GM04503 (cell line): ENCODE measurements at places on chromosomes 1 and 21.

GRCh38 chr1:169999331-169999741 is 75.2 kb downstream of the KIFAP3 start:
- peak; percentile 89 for DNase-seq

DNA sequence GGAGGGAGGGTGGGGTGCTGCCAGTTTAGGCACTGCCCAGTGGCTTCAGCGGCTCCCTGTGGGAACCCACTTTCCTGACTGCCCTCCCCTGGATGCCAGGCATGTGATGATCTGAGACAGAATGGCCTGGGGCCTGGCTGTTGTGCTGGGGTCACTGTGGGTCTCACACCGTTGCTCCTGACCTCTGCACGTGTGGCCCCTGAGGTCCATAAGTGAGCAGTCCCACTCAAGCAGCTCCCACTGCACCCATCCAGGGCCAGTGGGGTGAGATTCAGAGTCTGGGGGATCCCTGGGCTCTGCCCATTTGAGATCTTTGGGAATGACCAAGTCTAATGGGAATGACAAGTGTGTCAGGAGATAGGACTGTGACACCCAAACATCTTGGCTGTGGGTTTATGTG is 18.0 kb downstream of the PODN start:
- DNase-seq = no peak

- DNase-seq = no peak
Measured at GRCh38 chr1:179812501-179813292, 64.9 kb downstream of the TOR1AIP2 start.

- no peak for DNase-seq
Measured at GRCh38 chr1:30731806-30732276, 8.5 kb upstream of the MATN1 start.

GRCh38 chr1:37493336-37494098 is 19.1 kb downstream of the ZC3H12A start:
- no peak for DNase-seq

DNA sequence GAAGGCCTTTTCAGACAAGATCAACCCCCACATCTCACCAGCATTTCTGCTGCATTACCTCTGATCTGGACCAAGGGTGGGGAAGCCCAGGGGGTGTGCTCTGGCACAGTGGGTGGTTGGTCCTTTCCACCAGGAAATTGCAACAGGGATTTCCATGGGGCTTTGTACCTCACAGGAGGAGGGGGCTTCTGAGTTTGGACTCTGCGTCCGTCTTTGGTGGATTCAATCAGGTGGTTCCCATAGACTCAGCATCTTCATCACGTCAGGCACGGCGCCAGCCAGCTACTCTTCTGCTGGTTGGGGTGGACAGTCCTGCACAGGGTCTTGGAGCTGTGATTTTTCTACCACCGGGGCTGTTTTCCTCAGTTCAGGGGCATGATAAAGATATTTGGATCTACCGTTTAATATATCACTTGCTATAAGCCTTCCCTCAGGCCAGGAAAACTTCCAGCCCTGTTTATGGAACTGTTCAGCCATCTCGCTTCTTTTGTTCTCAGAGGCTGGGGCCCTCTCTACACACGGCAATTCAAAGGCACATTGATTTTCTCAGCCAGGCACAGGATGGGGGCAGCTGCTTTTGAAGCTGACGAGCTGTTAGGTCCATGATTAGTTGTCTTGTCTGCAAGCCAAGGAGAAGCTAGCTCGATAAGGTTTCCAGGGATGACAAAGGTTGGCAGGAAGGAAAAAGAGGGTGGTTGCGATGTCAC is 467.3 kb downstream of the CAMTA1 start:
- no peak for DNase-seq

DNA sequence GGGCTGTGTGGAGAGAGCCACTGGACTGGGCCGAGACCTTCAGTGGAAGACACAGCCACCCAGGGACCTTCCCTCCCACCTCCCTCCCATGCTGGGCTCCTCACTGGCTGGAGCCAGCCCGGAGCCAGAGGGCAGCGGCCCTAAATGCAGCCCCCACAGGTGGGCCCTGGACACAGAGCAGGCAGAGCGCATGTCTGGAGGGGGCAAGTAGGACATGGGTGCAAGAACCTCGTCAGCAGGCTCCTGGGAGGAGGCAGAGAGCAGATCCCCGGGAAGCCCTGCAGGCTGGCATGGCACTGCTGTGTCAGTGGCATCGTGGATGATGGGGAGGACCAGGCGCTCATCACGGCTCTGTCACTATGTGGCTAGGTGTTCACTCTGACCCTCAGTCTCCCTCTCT is 45.7 kb downstream of the DMRTB1 start:
- DNase-seq = no peak

- DNase-seq = no peak
Measured at GRCh38 chr1:21018673-21019072, 158.0 kb downstream of the EIF4G3 start.

- DNase-seq = no peak
Measured at GRCh38 chr1:44036409-44037139, 5.3 kb upstream of the SLC6A9 start.

DNA sequence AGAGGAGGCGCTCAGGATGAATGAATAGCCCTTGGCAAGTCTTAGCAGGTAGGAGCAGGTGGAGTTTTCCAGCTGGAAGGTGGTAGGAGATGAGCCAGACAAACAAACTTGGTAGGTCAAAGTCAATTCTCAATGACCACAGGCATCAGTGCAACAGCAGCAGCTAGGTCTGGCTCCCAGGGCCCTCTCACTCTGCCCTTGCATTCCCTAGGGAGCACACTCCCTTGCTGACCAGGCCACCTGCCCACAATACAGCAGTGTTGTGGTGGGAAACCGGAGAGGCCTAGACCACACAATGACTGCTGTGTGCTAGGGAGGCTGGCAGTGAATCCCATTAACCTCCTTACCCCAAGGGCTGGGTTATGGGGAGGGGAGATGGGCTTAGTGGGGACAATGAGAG is 13.0 kb upstream of the PAQR6 start:
- no peak for DNase-seq

GRCh38 chr1:115091572-115091971 is 2.3 kb upstream of the TSPAN2 start:
- DNase-seq = no peak

GRCh38 chr1:160653620-160654016 is 6.8 kb upstream of the SLAMF1 start:
- no peak for DNase-seq

DNA sequence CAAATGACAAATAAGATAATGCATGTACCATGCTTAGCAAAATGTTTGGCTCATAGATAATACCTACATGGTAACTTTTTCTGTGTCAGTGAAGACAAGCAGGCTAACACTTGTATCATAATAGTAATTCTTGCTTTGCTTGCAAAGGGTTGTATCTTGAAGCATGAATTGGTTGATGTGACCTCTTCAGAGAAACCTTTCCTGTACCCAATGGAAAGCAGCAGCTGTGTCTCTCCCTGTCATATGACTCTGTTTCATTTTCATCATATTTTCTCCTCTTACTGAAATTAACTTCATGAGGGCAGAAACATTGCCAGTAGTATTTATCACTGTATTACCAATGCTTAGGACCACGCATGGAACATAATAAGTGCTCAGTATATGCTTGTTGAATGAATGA is 4.4 kb downstream of the SH2D1B start:
- DNase-seq = no peak

- no peak for DNase-seq
Measured at GRCh38 chr1:48616710-48617109, 144.7 kb upstream of the SPATA6 start.

DNA sequence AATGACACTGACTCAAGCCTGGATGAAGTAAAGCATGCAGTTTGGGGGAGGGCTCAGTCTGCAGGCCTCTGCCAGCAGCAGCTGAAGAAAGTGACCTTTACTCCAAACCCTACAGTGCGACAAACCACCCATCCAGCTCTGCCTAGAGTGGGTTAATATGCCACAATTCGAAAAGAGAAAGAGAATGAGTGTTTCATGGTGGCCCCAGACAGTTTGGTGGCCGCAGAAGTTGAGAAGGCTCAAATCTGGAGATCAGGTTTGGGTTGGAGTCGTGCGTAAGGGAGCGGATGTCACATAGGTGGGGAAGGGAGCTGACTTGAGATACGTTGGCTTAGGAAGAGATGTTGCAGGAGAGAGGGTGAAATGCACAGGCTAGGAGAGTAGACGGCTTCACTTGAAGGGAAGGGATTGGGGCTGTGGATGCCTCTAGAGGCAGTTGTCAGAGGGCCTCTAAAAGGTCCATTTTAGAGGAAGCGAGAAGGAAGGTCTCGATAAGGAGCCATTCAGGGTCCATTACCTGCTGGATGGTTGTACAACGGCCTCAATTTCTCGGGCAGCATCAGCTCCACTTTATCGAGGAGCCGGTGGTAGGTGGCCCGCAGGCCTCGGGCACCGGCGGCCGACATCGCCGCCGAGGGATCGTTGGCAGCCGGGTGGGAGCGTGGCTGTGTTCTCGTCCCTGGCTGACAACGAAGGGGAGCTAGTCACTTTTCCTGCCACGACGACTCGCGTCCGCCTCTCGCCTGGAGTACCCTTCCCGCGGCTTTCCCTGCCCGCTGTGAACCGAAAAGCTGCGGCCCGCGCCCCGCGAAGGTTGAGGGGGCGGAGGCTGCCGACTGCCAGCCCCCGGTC is 1.0 kb upstream of the DCAF6 start:
- peak; percentile 14 for DNase-seq

GRCh38 chr1:157147906-157148700 is 9.9 kb upstream of the ETV3 start:
- DNase-seq = no peak

GRCh38 chr1:74504125-74504932 is 8.1 kb downstream of the LRRC53 start:
- no peak for DNase-seq

DNA sequence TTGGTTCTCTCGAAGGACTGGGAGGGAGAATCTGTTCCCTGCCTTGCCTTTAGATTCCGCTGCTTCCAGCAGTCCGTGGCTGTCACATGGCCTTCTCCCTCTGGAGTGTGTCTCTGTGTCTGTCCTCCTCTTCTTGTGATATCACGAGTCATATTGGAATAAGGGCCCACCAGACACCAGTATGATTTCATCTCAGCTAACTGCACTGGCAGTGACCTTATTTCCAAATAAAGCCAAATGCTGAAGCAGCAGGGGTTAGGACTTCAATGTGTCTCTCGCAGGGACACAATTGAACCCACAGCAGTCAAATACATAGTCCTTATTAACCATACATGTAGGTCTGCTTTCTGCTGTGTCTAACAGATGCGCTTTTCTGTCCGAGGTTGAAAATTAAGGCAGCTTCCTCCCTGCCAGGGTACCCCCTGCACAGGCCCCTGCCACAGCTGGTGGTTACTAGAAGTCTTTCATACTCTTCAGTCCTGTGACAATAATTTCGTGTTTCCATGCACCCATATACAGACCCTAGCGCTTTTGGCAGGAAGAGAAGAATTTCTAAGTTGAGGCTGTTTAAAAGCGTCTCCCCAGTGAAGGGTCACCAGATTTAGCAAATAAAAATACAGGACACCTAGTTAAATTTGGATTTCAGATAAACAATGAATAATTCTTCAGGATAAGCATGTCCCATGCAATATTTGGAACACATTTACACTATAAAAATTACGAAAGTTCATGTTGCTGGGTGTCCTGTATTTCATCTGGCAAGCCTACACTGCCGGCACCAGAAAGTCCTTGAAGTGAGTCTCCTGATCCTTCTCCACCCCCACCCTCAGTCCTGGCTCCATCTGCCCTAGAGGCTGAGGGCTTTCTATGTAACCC is 182.1 kb downstream of the ETS2 start:
- DNase-seq = no peak

- DNase-seq = no peak
Measured at GRCh38 chr1:67688526-67689219, 3.7 kb downstream of the GADD45A start.

- DNase-seq = no peak
Measured at GRCh38 chr1:230536641-230537155, 105.6 kb upstream of the COG2 start.

DNA sequence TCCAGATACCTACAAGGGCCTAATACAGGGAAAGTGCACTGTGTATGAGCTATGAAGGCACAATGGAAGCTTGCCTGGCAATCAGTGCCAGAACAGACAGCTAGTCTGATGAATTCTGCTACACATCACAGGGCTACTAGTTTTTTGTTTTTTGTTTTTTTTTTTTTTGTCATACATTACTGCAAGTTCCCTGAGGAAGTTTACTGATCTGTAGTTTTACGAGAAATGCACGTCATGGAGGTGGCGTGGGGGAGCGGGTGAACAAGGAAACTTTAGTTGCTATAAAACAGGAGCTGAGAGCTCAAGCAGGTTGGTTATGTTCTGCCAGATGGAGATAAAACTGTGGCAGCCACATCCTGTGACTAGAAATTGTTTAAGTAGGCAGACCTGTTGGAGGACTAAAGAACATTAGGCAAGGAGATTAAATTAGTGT is 17.7 kb downstream of the PTPRC start:
- DNase-seq = no peak

GRCh38 chr1:93608187-93609109 is 73.2 kb downstream of the BCAR3 start:
- no peak for DNase-seq

- no peak for DNase-seq
Measured at GRCh38 chr1:97159342-97159741, 437.8 kb downstream of the PTBP2 start.

DNA sequence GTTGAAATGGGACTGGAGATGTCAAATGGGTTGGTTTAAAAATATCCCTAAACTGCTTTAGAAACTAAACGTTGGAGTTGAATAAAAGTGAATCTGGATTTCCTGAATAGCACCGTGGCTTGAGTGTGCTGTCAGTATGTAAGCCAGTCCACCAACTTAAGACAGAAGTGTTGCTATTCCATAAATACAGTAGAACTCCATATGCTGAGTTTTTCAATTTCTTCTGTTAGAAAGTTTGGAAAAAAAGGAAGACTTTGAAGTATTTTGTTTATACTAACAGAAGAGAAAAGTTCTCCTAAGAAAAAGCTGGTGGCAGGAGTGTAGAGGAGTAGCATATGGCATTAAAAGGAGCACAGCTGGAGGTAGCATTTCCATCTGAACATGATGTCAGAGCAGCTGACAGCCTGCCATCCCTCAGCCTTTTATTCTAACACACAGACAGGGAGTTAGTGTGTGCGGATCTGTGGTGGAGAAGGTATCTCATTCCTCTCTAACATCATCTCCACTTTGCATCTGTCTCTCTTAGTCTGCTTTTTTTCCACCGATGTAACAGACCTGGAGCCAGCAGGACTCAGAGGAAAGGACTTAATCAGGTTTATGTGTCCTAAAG is at the start of gene ZBTB18:
ZBTB18 (plus strand) TSS at position 449 of the 610 bp plus-strand sequence; CDS start at position 598, 149 bp downstream.
- DNase-seq = no peak

- DNase-seq = no peak
Measured at GRCh38 chr1:225780630-225781029, 3.0 kb downstream of the SRP9 start.

DNA sequence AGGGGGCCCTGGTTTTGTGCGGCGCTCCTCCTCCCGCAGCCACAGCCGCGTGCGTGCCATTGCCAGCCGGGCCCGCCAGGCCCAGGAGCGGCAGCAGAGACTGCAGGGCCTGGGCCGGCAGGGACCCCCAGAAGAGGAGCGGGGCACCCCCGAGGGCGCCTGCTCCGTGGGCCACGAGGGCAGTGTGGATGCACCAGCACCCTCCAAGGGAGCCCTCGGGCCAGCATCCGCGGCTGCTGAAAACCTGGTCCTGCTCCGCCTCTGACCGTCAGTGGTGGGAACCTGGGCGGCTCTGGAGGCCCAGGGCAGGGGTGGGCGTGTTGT is 21.5 kb downstream of the PANK4 start:
- DNase-seq = no peak

- no peak for DNase-seq
Measured at GRCh38 chr1:20073256-20073655, 3.3 kb downstream of the PLA2G5 start.
